ENCODE measurements at places on chromosomes 11 and 22. TPM values are rescaled to one million over a fixed set of nuclear protein-coding genes. Genes with fewer than 3 reads are reported as not detected.

APOA5 gene
- not detected for total RNA-seq

LRRC32 gene
- total RNA-seq: 59.0 TPM

ST3GAL4 gene
- total RNA-seq: 35.2 TPM

OVCH2 gene
- not detected for total RNA-seq

STK33 gene
- total RNA-seq: 4.3 TPM

CCDC157 gene
- total RNA-seq: 1.5 TPM

All from smooth muscle cell of the umbilical artery (primary cell).